ENCODE measurements at places on chromosomes 7 and 10. TPM values are rescaled to one million over a fixed set of nuclear protein-coding genes. Genes with fewer than 3 reads are reported as not detected.
A peak's percentile ranks its signal among the peaks of the same experiment; 100 is the strongest.

The NPTX2 gene
- 11.5 TPM for total RNA-seq

The OR2A5 gene
- total RNA-seq: not detected

The CDK14 gene
- total RNA-seq: 2.2 TPM

The HUS1 gene
- 49.6 TPM for total RNA-seq

The C10orf53 gene
- total RNA-seq: not detected

The CDNF gene
- total RNA-seq: 2.2 TPM

The FAM180A gene
- total RNA-seq: 3.8 TPM

The ERVW-1 gene
- total RNA-seq: not detected

The CEP55 gene
- not detected for total RNA-seq

The ANKRD1 gene
- total RNA-seq: not detected

The NOC3L gene
- total RNA-seq: 2.6 TPM

The SEC31B gene
- total RNA-seq: 29.5 TPM

The ANXA7 gene
- total RNA-seq: 78.6 TPM

The APBB1IP gene
- 7.6 TPM for total RNA-seq

The TDRD1 gene
- total RNA-seq: not detected

The AASS gene
- 19.1 TPM for total RNA-seq

The MEOX2 gene
- total RNA-seq: not detected

- no peak for DNase-seq
These were observed 13.2 kb downstream of the CWF19L1 start for GRCh38 chr10:100254191-100254590.

GRCh38 chr10:12808014-12808613 is 193.4 kb downstream of the CCDC3 start:
- DNase-seq: peak; percentile 14

GRCh38 chr7:152340161-152340560 is 95.6 kb downstream of the KMT2C start:
- no peak for DNase-seq

DNA sequence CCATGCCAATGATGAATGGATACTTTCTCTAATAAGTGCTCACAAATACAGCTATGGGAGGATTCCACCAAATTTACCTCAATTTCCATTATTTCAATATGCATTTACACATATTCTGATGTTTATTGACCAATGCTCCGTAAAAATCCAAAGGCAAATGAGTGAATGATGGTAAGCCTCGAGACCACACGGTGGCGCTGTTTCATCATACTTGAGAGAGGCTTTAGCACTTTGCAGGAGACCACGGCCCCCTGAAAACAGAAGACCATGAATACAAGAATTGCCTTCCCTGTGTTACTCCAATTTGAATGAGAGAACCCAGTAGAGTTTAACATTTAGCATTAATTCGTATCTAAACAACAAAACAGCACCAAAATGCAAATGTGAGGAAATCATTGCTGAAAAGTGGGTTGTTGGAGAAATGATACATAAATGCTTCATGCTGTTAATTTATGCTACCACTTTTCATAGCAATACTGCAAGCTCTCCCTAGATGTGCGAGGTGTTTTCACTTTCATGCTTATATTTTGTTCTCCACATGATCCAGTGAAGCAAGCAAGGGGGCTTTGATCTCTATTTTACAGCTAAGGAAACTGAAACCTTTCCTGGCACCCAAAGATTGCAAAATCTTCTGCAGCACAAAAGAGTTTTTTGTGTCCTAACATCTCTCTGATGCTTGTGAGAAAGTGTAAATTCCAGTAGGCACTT is 35.4 kb downstream of the TRIL start:
- peak; percentile 76 for DNase-seq

DNA sequence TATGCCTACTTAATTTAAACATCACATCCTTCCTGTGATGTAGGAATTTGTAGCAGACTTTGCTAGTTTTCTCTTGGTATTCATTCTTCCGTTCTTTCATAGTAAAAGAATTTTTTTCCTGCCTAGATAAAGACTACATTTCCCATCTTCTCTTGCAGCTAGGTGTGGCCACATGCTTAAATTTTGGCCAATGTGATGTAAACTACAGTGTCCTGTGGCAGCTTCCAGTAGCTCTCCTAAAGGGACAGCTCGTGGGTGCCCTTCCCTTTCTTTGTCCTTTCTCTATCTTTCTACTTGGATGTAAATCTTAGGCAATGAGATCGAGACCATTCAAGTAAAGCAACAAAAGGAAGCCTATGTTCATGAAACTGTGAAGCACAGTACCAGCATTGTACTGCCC is 58.6 kb downstream of the ASAH2B start:
- DNase-seq: no peak

DNA sequence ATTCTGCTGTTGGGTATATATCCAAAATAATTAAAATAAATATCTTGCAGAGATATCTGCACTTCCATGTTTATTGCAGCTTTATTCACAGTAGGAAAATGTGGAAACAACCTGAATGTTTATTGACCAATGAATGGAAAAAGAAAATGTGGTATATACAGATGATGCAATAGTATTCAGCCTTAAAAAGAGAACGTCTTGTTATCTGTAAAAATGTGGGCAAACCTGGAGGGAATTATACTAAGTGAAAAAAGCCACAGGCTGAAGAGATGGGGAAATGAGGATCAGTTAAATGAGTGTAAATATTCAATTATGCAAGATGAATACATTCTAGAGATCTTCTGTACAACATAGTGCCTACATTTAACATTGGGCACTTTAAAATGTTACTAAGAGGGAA is 766.1 kb upstream of the IGFBP3 start:
- DNase-seq: no peak

- DNase-seq: no peak
These were observed 36.8 kb upstream of the DPYSL4 start for GRCh38 chr10:132149917-132150316.

DNA sequence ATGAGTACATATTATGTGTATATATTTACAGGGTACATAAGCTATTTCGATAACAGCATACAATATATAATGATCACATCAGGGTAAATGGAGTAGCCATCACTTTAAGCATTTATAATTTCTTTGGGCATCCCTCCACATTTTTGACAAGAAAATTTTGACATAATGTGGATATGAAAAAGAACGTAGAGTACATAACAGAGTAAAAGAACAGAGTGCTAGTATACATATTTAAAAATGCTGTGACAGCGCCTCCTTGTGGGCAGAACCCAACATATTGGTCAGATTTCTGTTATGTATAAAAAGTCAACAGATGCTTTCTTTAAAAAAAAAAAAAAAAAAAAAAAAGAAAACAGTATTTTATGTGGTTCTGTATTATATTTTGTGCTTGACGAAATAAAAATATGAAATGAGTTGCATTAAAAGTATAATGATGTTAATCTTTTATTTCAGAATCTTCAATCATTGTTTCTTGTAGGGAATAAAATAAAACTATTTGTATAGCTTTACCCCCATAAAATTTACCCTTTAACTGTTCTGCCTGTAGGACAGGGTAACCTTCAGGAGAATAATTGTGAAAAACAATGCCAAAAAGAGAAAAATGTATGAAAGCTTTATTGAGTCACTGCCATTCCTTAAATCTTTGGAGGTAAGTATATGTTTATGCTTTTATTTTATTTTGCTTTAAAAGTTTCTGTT is 18.3 kb upstream of the HBP1 start:
- DNase-seq: peak; percentile 80

DNA sequence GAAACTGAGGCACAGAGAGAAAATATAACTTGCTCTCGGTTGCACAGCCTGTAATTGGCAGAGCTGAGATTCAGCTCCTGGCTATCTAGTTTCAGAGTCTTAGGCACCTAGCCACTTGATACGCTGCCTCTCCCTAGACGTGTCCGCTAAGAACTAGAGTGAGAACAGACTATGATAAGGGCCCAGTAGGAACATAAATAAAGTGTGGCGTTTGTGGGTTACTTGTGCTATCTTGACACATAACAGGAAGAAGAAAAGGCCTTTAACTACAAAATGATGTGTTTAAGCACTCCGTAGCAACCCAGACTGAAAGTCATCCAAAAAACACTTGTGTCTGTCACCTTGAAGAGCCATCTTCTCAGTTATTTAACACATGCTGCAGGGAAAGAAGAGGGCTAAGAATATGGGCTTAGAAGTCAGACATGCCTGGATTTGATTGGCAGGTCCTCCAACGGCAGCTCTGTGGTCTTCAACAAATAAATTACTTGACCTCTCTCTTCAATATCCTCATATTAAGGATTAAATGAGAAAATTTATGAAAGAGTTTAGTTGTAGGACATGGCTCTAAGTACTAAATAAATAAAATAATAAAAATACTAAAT is 96.2 kb downstream of the SGMS1 start:
- DNase-seq: no peak

DNA sequence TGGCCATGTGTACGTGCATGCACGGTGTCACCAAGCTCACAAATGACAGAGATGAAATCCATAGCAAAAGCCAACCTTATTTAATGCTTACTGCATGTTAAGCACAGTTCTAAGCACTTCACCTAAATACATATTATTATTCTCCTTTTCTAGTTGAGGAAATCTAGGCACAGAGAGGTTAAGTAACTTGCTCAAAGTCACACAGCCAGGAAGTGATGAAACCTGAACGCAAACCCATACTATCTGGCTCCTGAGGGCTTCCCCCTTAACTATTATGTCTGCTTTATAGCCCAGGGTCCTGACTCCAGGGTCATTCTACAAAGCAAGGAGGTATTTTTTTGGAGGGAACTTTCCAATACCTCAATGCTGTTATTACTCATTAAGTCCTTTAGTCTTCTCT is 61.7 kb downstream of the GAD2 start:
- no peak for DNase-seq

- DNase-seq: no peak
These were observed 162.9 kb downstream of the MBL2 start for GRCh38 chr10:52609626-52610240.

- DNase-seq: no peak
These were observed 91.6 kb downstream of the RAB11FIP2 start for GRCh38 chr10:117955176-117955575.

DNA sequence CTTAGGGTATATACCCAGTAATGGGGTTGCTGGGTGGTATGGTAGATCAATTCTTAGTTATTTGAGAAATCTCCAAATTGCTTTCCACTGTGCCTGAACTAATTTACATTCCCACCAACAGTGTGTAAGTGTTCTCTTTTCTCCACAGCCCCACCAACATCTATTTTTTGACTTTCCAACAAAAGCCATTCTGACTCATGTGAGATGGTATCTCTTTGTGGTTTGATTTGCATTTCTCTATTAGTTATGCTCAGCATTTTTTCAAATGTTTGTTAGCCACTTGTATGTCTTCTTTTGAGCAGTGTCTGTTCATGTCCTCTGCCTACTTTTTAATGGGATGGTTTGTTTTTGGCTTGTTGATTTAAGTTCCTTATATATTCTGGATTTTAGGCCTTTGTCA is 66.4 kb downstream of the MGAM2 start:
- DNase-seq: no peak

- DNase-seq: peak; percentile 43
These were observed 44.8 kb upstream of the DMBT1 start for GRCh38 chr10:122515588-122516231.

DNA sequence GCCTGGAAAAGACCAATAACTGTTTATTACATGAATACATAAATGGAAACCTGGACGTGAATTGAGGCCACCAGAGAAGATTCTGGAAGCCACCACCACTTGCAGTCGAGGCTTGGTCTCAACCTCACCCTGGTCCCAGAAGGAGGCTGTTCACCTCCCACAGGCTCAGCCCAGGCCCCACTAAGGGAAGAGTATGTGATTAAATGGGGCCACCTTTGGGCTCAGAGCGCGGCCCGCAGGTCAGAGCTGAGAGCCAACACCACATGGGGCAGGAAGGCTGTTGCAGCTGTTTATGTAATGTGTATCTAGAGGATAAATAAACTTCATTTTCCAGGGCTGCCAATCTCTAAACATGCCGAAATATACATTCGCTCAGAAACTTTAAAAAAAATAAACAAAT is 17.6 kb upstream of the FGFR2 start:
- no peak for DNase-seq

- DNase-seq: peak; percentile 78
These were observed 17.4 kb upstream of the CYP3A7 start for GRCh38 chr7:99752356-99752755.

DNA sequence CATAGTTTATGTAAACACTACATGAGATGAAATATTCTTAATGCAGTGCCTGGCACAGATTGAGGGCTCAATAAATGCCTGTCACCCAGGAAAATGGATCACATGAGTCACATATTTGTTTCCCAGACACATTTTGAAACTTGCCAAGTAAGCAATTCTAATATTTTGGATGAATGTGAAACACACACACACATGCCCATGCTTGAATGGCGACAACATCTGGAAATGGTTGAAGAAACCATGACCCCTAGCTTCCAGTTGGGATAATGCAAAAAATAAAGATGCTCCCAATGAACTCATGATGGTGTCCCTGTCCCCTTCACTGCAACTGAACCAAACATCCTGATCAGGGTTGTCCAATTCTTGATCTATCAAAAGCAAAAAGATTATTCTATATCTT is 797.3 kb downstream of the XPNPEP1 start:
- no peak for DNase-seq

DNA sequence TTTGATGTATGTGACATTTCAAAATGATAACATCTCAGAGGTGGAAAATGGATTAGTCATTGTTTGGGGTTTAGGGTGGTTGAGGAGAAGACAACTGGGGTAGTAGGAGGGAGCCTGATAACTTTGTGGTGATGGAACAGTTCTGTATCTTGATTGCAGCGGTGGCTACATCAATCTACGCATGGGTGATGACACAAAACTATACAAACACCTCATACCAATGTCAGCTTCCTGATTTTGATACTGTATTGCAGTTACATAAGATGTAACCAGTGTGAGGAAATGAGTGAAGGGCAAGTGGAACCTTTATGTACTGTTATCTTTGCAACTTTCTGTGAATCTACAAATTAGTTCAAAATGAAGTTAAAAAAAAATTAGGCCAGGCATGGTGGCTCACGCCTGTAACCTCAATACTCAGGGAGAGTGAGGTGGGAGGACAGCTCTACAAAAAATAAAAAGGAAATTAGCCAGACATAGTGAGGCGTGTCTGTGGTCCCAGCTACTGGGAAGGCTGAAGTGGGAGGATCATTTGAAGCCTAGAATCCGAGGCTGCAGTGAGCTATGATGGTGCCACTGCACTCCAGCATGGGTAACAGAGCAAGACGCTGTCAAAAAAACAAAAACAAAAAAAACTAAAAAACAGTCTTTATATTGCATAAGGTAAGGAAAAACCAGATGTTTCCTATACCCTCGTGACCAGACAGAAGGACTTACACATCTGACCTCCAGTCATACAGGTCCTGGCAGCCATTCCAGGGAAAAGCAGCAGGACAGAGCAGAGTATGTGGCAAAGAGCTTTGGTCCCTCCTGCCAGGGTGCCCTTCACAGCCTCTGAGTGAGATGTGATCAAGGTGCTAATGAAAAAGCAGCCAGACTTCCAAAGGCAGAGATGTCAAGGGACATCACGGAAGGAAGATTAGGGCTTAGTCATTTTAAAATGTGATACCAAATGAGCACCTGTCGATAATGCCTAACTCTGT is 50.8 kb downstream of the CYTH3 start:
- DNase-seq: no peak

GRCh38 chr10:92203919-92204623 is 86.8 kb downstream of the CPEB3 start:
- no peak for DNase-seq

GRCh38 chr10:17871036-17871435 is 61.9 kb downstream of the MRC1 start:
- DNase-seq: no peak

GRCh38 chr10:70917226-70917625 is 28.9 kb upstream of the PCBD1 start:
- DNase-seq: no peak

Data from transverse colon (tissue), 4 donors.